Stimulated activated CD4-positive, alpha-beta T cell treated with anti-CD3 and anti-CD28 coated beads, Interleukin-1b, Interleukin-23, amount 100 ng/mL, for 24 hours (primary cell): ENCODE measurements at places on chromosomes 11 and 22.

DNA sequence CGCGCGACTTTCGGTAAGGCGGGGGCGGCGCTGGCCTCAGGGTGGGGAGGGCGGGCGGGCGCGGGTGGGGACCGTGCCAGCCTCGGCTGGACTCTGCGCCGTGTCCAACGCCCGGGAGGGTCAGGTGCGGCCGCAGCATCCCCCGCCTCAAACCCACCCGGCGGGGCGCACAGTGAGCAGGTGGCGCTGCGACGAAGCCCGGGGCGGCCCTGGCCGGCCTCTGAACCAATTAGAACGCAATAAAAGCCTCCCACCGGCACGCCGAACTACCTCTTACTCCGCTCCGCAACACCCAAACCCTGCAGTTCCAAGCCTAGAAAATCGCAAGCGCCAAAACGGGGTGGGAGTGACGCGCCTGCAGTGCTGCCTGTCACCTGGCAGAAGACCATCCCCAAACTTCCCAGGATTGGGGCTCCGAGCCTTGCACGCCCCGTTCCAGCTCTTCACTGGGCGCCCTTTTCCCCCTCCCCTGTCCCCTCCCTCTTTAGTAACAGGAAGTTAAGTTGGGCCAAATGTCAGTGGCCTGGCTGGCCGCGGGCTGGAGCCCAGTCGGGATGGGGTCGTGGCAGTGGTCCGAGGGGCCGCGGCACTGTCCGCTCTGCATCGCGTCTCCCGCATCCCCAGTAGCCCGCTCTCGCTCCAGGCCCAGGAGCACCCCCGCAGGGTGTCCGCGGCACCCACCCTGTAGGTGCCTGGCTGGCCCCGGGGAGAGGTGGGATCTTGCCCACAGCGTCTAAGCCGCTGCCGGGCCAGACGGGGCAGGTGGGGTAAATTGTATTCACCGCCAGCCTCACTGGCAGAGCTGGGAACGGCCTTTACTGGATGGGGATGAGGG lies 541 bp downstream of the MICAL2 start:
- DNase-seq: no peak

DNA sequence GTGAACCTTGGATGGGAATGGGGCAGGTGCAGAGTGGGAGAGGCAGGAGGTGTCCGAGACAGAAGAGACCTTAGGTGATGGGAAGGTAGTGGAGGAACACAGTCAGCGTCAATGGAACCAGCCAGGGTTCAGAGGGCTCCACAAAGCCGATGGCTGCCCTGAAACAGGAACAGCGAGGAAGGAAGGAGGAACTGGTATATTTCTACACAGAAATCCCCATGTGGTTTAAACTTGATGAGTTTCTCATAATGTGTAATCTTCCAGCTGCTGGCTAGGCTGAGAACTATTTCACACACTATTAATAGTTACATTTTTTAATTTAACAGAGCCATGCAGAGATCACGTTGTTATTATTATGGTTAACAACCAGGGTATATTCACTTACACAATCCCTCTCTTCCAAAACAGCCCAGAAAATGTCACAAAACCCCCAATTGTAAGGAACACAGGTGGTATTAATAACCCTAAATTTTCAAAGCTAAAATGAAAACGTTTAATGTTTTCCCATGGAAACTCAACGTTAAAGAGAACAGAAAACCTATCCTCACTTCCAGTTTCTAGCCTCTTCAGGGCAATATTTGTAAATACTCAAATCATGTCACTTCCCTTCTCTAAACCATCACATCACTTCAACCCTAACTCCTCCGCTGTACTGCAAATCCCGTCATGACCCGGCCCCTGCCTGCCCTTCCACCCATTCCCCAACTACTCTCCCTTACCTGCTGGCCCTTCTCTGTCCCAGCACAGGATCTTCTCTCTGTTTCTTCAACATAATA lies 74.5 kb upstream of the ARFGAP3 start:
- DNase-seq: no peak

GRCh38 chr11:133605482-133605881 lies 73.2 kb upstream of the OPCML start:
- no peak for DNase-seq

DNA sequence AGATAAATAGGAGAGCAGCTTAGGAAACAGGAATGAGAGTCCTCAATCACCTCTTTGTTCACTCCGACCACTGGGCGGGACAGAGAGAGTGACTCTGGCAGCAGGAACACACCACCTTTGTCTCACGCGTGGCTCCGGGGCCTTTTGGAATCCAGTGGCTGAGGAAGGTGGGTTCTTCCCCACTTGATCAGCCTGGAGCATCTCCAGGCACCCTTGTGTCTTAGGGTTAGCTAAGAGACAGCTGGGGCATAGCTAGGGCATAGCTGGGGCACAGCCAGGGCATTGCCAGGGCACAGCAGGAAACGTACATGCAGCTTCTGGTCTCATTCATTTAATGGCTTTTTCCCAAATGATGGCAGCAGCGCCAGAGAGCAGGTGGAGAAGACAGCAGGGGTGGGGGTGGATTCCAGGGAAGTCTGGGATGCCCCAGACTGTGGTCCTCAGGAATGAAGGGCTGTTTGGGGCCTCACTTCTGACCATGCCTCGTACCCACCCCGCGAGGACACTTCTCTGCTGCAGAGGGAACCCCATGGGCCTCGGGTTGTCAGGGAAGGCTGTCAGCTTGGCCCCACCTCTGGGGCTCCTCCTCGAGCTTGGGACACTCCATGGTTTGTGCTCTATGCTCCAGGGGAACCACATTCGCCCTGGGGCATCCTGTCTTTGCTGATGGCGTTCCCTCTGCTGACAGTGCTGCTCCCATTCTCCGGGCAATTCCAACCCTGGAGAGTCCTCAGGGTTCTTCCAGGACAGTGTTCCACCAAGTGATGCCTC lies 30.4 kb upstream of the SHANK2 start:
- DNase-seq: no peak

- no peak for DNase-seq
These were observed 32.0 kb downstream of the TBC1D22A start for GRCh38 chr22:46794491-46794890.

GRCh38 chr11:3198815-3199214 lies 19.8 kb downstream of the MRGPRG start:
- no peak for DNase-seq

GRCh38 chr11:1054143-1055108 lies 17.9 kb upstream of the MUC6 start:
- no peak for DNase-seq

DNA sequence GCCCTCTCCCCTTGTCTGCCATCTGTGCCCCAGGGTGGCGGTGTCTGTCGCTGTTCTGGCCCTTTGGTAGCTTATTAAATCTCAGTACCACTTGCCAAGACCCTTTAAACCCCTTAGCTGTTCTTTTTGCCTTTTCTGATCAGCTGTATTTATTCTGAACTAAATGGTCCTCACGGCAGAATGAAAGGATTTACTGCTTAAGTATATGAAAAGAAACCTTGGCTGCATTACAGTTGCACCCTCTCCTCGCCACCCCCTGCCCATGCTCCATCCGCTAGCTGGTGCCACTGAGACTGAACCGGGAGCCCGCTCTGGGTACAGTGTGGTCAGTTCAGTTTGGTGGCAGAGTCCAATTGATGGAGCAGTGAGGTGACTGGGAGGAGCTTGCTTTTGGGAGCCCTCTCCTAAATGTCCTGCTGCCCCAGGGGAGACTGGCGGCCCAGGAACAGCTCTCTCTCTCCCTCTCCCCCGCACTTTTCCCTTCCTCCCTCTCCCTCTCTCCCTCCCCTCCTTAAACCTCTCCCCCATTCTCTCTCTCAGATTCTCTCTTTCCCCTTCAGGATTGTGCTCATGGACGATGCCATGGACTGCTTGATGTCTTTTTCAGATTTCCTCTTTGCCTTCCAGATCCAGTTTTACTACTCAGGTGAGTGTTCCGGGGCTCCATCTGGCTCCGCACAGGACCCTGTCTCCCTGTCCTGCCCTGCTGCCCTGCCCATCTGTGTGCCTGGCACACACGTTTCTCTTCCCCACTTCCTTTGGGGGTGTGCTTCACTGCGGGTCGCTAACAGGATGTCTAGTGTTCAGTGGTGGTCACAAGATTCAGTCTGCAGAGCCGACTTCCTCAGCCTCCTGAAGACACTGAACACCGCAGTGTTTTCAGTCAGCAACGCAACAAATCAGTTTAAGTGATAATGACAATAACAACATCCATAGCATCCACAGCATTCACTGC lies 21.8 kb downstream of the ARFGAP2 start:
- no peak for DNase-seq

GRCh38 chr11:130068986-130069658 lies 572 bp upstream of the APLP2 start:
- DNase-seq: peak; percentile 11

DNA sequence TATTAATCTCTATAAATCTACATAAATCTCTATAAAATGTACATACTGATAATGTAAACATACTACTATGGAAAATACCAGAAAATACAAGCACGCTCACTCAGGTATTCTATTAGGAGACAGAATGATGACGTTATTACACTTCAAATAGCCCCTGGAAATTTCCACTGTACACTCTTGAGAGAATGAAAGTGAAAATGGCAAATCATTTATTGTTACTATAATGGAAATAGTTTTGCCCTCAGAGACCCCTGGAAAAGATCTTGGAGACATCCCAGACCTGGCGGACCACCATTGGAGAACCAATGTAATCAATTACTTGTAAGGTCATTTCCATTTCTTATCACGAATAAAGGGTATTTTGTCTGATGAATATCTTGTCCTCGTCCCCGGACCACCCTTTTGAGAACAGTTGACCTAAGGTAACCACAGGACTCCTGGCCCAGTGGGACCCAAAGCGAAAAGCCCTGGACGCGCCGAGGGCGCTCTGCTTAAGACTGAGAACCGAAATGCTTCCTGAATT lies 509 bp upstream of the PRRG4 start:
- DNase-seq: no peak

DNA sequence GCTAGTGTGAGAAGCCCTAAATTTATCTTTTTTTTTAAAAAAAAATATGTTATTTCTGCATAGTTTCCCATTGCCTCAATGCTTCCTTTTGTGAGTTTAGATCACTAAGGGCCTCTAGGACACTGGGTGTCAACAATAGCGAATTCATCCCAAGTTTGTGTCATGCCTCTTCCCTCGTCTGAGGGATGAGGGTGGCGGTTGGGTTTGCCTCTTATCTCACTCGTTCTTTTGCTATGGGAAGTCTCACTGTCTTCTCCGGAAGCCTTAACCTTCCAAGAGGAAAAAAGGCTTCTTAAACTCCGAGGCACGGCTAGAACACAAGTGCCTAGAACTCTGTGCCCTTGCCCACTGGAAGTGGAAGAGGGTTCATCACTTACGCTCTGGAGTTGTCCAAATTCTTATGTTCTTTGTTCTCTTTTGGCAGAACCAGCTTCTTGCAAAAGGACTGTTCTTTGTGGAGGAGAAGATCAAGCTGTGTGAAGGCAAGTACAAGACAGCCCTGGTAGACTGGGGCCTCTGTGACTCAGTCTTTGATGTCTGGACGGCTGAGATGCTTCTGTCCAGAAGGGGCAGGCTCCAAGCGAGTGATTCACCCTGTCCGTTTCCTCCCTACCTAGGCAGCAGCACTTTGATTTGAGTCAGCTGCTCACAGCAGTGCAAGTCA lies 78.5 kb downstream of the TRAF6 start:
- no peak for DNase-seq
